Coronary artery (tissue), 2 donors: ENCODE measurements at places on chromosomes 16 and 17.

- DNase-seq, result no peak
Measured at GRCh38 chr17:38896346-38896954, 26.6 kb downstream of the LASP1 start.

- no peak for DNase-seq
Measured at GRCh38 chr16:85527042-85527766, 85.9 kb upstream of the GSE1 start.

GRCh38 chr17:76940738-76941350 is 72.6 kb downstream of the MGAT5B start:
- DNase-seq, result no peak

DNA sequence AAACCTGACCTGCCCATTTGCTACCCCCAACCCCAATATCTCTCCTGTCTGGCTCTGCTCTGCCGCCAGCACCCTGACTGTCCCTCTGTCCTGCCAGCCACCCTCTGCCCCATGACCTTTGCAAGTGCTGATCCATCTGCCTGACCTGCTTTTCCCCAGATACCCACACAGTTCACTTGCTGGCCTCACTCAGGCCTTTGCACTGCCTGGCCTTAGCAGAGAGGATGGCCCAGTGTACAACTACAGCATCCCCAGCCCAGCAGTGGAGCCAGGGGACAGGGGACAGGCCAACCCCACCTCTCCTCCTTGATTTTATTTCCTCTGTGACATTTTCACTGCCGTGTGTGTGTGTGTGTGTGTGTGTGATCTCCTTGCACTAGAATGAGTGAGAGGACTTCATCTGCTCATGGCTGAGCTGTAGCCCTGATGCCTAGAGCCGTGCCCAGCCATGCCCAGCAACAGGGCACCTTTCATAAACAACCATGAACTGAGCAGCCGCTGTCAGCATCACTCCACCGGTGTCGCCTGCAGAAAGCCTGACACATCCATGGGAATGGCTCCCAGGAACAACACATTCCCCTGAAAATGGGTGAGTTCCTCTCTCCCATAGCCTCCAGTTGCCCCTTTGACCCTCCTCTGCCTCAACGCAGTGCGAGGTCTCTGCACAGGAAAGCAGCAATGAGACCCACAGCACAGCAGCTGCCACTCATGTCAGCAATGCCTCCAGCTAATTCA is 36.0 kb upstream of the RBFOX3 start:
- peak; percentile 43 for DNase-seq

GRCh38 chr16:11386791-11387546 is 41.7 kb downstream of the RMI2 start:
- DNase-seq, result no peak

DNA sequence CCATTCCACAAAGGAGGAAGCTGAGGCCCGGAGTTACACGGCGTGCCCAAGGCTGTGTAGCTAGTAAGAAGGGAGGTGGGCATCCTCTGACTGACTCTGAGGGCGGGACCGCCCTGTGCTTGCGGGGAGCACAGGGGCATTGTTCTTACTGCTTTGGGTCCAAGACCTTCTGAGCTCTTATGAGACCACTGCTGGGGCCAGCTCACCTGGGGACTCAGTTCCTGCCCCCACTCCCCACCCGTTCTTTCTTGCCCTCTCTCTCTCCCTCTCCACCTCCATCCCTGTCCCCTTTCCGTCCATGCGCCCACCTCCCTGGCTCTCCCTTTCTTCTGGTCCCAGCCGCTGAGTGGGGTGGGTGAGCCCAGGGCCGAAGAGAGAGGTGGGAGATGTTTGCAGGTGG is 19.6 kb downstream of the CCR7 start:
- peak; percentile 68 for DNase-seq

DNA sequence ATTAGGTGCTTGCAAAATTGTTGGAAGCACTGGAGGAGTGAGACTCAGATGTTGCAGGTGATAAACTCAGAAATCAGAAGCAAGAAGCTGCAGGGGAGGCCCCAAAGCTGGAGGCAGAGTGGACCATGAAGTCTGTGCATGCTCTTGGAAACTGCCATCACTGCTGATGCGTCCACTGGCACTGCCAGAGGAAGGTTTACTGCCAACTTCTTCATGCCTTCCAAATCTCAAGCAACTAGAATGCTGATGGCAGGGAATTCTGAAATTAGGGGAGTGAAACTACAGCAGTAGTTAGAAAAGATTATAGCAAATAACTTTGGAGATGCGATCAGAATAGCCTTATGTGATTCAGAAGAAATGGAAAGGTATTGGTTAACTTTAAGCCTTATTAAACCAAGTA is 277.1 kb upstream of the SDK2 start:
- DNase-seq, result no peak

DNA sequence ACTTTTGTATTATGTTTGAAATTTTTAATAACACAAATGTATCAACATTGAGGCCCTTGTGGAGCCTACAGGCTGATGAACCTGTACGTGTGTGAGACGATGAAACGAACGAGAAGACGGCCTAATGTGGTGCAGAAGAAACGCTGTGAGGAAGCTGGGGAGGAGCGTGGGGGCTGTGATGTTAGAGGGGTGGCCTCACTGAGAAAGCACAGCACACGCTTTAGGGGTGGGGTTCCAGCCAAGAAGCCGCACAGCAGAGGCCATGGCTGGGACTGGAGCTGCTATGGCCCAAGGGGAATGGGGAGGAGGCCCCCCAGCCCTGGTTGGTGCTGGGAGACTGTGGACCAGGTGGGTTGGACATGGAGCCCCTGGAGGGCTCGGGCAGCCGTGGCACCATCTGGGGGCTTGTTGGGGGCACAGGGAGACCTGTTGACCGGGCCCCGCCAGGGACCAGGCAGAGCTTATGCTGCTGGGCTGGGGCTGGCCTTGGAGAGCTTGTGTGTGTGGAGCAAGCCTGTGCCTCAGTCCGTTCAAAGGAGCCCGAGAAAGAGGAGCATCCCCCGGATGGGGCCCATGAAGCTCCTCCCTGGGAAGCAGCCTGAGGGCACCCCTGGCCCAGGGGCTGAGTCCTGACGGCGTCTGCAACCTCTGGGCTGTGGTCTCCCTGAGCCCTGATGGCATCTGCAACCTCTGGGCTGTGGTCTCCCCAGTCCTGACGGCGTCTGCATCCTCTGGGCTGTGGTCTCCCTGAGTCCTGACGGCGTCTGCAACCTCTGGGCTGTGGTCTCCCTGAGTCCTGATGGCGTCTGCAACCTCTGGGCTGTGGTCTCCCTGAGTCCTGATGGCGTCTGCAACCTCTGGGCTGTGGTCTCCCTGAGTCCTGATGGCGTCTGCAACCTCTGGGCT is 44.7 kb downstream of the METRNL start:
- peak; percentile 68 for DNase-seq

GRCh38 chr17:31281061-31281460 is 16.0 kb downstream of the OMG start:
- DNase-seq, result no peak

DNA sequence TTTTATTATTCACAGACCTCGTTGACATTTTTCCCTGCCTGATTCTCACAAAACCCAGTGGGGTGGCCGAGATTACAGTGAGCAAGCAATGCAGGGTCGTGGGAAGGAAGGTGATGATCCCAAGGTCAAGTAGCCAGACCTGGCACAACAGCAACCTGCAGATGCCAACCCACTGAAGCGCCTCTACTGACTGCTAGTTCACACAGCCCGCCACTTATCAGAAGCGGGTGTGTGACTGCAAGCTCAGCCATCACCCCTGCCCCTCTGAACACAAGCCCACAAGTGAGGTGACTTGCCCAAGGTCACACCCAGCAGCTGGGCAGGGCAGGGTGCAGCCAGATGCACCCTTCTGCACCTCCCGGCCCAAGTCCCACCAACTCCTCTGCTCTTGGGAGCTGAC is 7.1 kb downstream of the TFAP4 start:
- no peak for DNase-seq

DNA sequence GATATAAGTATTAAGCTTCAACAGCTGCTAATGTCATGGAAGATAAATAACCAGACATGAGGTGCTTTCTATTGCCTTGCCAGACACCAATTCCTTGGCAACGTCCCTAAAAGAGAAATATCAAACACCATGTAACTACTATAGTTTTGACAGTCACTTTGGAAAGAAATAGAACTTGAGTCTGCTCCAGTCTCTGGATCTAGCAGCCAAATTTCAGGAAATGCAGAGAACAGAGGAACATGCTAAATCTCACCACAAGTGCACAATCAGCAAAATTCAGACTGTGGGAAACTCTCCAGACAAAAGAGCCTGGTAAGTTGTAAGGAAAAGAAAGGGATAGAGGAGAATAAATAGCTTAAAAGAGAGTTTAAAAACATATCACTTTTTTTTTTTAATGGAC is 28.4 kb upstream of the TANC2 start:
- DNase-seq, result no peak

GRCh38 chr16:305916-306626 is 23.1 kb downstream of the PDIA2 start:
- DNase-seq, result no peak

DNA sequence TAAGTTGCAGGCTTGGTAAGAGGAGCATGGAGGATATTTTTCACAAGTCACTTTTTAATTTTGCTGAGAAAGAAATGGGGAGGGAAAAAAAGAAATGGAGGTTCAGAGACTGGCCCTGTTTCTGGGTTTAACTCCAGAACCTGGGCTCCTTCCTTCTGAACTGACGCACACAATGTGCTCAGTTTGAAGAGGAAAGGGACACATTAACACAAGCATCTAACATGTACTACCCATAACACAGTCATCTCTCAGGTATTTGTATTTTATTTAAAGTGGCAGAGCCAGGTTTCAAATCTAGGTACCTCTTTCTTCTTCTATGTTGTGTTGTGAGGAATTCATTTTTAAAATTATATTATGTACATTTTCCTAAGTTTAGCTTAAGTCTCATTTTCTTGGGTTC is 5.3 kb upstream of the TMEM100 start:
- no peak for DNase-seq

DNA sequence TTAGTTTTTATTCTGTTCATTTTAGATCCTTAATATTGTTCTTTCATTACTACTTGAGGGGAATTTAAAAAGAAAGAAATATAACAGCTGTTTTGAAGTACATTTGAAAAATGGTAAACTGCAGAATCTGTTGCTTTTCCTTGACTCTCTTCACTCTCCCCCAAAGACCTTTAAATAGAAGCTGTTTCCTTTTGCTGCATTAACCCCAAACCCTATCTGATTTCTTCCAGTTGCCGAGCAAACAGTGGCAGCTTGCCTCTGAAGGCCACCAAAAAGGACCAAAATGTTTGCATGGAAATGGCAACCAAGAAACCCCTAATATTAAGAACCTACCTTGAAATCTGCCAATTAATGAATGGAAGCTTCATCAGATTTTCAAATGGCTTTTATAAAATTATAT is 37.1 kb downstream of the PRKCA start:
- DNase-seq, result no peak
